CMK (cell line): ENCODE measurements at places on chromosomes 5 and 9.

DNA sequence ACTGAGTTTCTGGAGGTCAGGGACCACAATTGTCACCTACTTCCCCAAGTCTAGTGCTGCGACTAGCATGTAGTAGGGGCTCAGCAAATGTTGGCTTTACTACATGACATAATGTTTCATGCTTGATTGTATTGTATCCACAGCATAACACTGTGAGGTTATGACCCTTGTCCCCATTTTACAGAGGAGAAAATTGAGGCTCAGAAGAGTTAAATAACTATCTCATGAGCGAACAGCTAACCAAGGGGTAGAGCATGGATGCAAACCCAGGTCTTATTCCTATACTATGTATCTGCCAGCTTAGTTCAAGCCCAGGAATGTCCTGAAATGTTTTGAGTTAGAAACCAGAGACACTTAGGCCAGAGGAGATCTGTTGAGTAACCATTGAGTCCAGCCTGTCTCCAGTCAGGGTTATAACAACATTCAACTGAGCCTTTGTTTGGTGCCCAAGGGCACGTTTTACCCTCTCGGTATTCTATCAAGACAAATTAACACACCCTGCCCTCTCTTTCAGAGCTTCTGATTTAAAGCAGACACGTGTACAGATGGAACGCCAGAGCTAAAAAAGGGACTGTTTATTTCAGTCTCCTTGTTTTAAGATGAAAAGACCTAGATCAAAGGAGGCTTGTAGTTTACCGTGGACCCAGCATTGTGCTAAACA is 16.5 kb downstream of the ANGPTL2 start:
- DNase-seq, result no peak

DNA sequence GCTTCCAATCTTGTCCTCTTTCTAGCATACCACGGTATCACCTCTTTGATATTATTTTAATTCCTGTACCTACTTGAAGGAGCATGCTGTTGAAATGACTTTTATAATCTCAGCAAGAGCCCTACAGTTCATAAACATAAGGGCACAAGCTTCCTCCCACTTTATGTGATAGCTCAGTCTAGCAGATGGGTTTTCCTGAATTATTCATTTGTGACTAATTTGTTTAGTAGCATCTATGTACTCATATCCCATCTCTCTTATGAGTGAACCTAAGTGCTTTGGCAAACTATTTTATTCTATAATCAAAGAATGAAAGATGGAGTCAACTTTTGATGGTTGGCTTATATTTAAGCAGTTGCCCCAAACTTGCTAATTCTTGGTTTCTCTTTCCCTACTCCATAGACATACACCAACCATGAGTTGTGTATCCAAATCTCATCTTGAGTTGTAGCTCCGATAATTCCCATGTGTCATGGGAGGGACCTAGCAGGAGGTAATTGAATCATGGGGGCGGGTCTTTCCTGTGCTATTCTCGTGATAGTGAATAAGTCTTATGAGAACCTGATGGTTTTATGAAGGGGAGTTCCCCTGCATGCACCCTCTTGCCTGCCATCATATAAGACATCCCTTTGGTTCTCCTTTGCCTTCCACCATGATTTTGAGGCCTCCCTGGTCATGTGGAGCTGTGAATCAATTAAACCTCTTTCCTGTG is 17.7 kb downstream of the TXNDC8 start:
- no peak for DNase-seq

DNA sequence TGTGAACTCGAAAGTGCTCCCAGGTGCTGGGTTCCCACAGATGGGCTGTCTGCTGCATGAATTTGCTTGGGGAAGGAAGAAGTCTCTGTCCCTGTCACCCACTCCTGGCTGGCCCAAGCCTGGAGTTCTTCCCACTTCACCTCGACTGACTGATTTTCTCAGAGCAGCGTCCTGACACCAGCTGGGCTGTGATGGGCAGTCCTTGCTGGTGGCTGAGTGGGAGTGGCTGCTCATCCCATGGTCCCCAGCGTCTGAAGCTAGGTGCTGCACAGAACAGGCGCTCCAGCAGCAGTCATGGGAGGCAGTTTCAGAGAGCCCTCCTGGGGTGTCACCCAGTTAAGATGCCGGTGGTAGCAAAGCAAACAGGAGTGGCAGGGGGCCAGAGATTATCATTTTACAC is 10.1 kb upstream of the NEURL1B start:
- no peak for DNase-seq

- DNase-seq, result no peak
Observed at GRCh38 chr9:126698251-126698650, 84.5 kb downstream of the LMX1B start.

DNA sequence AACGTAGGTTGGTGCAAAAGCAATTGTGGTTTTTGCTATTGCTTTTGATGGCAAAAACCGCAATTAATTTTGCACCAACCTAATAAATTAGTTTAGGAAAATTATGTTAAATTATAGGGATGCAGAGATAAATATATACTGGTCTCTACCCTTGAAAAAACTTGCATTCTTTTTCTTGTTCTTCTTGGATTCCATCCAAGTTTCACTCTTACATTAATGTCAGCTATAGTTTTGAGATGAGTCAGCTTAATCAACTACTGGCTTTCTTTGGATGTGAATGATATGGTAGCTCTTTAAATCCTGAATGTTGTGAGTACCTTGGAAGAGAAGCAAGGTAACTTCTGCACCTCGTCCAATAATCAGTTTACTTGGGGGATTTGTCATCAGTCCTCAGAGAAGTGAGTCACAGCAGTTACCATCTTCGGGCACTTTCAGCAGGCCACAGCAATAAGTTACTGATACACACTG is 549.0 kb upstream of the ZNF608 start:
- DNase-seq, result no peak

GRCh38 chr9:89461265-89461664 is 36.6 kb downstream of the SEMA4D start:
- DNase-seq, result no peak

GRCh38 chr9:129483415-129484351 is 137.2 kb downstream of the C9orf50 start:
- no peak for DNase-seq

DNA sequence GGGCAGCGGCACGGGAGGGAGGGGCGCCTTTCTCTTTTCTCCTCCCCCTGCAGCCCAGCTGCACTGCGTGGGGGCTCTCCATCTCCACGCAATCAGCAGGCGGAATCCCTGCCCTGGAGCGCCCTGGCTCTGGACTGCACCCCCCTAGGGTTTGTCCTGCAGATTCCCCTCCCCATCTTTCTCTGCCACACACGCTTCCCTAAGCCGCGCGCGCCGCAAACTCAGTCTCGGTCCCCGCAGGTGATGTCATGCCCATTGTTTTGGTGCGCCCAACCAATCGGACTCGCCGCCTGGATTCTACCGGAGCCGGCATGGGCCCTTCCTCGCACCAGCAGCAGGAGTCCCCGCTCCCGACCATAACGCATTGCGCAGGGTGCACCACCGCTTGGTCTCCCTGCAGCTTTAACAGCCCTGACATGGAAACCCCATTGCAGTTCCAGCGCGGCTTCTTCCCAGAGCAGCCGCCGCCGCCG is at the start of gene KCNN2:
Gene KCNN2, plus strand, starts transcription at position 347 of the 473 bp plus-strand sequence. Its CDS starts 70 bp downstream, at position 417.
- no peak for DNase-seq

- DNase-seq, result no peak
Observed at GRCh38 chr9:106755736-106756135, 107.2 kb upstream of the ZNF462 start.

DNA sequence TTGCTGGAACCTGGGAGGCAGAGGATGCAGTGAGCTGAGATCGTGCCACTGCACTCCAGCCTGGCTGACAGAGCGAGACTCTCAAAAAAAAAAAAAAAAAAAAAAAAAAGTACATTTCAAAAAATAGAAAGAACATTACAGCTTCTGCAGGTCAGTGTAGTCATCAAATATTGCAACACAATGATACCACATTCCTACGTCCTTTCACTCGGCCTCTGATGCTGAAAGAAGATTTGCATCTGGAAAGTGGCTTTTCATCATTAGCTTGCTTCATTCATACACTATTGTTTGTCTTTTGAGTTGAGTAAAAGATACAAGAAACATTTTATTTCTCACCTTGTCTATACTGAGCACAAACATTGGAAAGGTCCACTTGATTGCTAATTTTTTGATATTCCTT is 59.6 kb upstream of the CPLANE1 start:
- DNase-seq, result no peak

GRCh38 chr5:94310833-94311232 is 307.6 kb downstream of the KIAA0825 start:
- DNase-seq, result no peak

- no peak for DNase-seq
Observed at GRCh38 chr9:86648156-86648827, 294.1 kb upstream of the TUT7 start.

GRCh38 chr5:38557792-38558191 is 1.3 kb upstream of the LIFR start:
- no peak for DNase-seq

- no peak for DNase-seq
Observed at GRCh38 chr5:132689513-132689912, 15.7 kb downstream of the IL4 start.

DNA sequence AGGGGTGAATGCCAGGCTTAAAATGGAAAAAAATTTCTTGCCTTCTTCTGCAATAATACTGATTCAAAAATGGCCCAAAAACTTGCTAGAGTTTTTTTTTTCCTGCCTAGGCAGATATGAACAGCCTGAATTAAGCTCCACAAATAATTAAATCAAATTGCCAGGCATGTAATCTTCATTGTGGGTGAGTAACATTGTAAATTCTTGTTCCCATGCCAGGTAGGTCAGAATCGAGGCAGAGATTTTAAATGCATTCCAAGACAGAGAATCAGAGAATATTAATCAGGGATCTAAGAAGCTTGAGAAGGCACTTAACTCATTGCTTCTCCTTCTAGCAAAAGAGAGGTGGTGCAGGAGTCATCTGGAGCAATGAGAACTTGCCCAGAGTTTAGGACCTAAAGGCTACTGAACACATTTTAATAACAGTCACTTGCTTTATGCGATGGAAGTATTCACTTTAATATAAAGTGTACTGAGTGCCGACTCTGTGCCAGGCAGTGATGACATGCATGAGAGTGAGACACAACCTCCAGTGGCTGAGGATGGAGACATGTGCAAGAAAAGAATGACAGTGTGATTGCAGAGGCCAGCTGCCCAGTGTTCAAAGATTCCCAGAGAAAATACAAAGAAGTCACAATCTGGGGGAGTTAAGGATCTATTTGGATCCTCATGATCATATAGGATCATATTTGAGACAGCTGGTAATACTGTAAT is 102.3 kb downstream of the APBA1 start:
- no peak for DNase-seq
